ENCODE measurements at places on chromosomes 1 and 21.

DNA sequence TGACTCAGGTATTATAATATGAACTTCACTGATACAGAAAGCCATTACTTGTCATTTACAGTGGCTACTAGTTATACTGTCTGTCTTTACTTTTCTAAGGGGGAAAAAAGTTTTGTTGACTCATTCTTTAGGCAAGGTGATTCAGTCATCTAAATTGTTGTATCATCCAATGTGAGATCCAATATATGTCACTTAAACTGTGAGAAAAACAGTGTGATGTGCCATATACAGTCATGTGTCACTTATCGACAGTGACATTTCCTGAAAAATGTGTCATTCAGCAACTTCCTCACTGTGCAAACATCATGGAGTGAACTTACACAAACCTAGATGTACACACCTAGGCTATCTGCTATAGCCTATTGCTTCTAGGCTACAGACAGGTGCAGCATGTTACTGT lies 57.6 kb downstream of the KCNK2 start:
- no peak for DNase-seq

- DNase-seq, result no peak
Measured at GRCh38 chr1:48058135-48059025, 61.2 kb upstream of the TRABD2B start.

DNA sequence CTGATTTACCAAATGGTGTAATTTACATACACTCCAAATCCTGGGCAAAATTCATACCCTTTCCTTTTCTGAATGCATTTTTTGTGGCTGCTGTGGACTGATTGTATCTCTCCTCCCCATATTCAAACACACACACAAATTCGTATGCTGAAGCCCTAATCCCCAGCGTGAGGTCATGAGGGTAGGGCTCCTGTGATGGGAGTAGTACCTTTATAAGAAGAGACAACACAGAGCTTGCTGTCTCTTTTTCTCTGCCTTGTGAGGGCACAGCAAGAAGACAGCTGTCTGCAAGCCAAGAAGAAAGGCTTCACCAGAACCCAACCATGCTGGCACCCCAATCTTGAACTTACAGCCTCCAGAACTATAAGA lies 24.4 kb downstream of the DUSP10 start:
- DNase-seq, result no peak

- no peak for DNase-seq
Measured at GRCh38 chr1:116306840-116307442, 66.1 kb upstream of the ATP1A1 start.

DNA sequence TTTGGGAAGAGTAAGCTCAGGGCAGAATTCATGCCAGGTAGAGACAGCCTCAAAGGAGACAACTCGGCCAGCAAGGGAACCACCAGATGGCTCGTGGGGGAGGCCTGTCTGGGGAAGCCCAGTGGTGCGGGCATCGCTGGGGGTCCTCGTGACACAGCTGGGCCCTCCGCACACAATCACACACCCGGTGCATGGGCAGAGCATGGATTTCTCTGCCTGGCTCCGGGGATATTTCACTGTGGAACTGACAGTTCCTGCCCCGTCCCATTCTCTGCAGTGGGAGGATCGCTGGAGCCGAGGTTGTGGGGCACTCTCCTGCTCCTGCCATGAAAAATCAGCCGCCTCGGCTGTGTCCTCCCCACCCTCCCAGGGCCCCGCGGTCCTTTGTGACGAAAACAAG lies 108.0 kb downstream of the CRYAA start:
- DNase-seq, result no peak

DNA sequence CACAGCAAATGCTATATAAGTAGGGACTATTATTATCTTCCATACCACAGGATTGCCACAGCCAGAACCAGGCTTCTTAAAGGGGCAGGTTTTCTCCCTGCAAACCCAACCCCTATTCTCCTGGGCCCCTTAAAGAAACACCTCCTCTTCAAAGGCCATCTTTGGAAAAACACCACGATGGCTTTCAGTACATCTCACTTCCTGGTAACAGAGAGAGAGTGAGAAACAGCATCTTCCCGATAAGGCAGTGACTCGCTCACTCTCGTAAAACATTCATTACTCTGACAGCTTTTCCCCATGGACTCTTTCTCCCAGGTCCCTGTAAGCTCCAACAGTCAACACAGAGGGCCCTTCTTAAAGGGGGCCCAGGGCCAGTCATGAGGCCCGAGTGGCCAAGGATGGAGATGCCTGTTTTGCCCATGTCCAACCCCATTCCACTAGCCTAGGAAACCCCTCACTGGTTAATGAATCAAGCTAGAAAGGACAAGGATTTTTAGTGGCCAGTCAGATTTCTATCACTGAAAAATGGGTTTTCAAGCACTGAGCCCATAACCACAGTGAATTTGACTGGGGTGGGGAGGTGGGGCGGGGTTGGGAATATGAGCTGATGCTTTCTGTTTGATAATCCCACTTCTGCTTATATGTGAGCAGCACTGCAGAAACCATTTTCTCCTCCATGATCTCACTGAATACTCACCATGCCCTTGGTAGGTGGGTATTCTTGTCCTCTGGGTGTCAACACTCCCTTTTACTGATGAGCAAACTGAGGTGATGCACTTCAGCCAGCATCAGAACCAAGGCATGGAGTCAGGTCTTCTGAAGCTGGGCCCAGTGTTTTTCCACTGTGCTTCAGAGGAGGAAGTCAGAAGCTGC lies 3.6 kb upstream of the NAV1 start:
- DNase-seq, result no peak

DNA sequence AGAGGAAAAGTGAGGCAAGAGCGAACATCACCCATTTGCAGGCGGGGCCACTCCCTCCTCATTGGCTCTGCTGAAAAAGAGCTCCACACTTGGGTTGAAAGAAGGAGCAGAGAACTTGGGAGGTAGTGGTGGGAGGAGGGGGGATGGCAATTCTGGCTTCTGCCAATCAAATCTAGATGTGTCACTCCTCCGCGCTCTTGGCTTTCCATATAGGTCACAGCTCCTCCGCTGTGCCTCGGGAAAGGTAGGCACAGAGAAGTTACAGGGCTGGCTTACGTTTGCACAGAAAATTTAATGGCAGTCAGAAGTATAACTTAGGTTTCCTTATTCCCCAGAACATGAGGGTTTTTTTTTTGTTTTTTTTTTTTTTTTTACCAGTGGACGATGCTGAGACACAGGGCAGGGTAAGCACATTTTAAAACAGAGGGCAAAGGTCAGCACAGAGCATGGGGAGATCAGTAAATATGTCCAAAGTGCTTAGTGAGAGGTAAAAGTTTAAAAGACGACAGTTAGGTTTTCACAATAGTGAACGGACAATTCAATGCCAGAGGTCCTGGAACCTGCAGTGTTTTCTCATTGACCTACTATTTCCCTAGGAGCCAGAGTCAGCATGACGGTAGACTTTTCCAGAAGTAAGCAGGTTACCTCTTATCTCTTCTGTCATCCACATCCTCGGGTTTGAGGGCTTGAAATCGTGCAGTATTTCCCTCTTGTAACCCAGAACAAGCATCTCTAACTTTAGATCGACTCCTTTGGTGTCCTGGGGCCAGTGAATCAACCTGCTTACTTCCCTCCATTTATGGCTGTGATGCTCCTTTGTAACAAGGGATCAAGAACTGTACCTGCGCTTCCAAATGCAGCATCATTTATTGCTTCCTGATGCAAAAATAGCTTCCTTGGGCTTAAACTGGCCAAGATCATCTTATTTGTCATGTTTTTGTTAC lies 258.9 kb upstream of the PROX1 start:
- no peak for DNase-seq

GRCh38 chr21:38930066-38930465 lies 124.3 kb downstream of the ETS2 start:
- no peak for DNase-seq

DNA sequence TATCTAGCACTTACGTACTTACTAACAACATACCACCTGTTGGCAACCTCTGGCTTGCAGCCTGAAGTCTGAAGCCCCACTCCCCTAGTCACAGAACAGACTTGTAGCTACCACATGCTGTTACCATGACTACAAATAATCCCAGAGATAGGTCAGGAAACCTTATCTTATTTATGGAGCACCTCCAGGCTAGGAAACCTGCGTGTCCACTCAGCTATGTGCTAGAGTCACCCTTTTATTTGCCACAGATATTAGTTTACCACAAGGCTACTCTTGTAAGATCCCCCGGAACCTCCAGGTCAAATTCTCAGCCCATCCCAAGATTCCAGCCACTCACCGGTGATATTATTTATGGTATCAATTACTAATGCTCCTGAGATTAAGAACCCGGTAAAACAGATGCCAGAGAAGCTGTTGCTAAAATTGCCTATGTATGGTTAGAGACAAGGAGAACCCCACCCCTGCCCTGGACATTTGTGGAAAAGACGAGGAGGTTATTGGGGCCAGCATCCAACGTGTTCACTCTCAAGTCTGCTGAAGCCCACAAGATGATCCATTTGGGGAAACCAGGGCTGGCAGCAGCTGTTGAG lies 116.5 kb downstream of the TBX15 start:
- DNase-seq, result no peak

DNA sequence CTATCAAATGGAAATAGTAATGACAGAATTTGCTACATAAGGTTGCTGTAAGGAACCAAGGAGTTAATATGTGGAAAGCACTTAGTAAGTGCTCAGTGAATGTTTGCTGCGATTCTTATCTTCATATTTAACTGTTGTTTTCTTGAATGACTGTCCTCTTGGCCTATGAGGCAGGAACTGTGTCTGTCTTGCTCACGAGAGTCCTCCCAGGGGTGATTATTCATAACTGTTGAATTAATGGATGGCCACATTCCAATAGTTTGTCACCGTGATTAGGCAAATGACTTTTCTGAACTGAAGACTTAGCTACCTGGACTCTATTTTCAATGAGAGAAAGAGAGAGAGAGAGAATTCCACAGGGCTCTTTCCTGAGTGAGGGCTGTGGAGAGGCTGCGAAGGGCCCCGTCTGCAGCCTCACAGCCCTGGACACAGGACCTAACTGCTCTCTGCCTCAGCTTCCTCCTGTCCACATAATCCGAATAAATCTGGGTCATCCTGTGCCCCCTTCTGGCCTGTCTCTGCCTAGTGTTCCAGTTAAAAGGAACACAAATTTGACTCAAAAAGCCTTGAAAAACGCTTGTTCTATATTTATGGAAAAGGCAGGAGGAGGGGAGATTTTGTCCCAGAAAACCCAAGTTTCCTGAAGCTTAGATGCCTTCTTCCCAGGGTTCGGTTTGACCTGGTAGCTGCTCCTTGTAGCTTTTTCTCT lies 8.5 kb downstream of the EDN2 start:
- peak; percentile 46 for DNase-seq

Measured in large intestine (tissue), 12 donors.